ENCODE measurements at places on chromosomes 2 and 18.

GRCh38 chr2:128324897-128325410 lies 6.3 kb upstream of the HS6ST1 start:
- DNase-seq: no peak

DNA sequence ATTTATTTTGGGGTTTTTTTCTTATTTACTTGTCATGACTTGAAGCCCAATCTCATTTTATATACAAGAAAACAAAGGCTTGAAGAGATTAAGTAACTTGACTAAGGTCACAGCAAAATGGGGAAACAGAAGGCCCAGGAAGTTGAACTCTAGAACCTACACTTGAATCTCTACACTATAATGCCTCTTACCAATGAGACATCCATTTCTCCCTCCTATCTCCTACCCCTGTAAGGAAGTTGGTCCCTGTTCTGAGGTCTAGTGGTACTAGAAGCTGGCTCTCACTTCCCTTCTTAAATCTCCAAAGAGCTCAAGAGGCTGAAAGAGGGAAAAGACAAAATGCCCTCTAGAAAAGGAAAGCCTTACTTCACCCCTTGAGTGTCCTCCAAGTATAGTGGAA lies 25.5 kb upstream of the IHH start:
- no peak for DNase-seq

DNA sequence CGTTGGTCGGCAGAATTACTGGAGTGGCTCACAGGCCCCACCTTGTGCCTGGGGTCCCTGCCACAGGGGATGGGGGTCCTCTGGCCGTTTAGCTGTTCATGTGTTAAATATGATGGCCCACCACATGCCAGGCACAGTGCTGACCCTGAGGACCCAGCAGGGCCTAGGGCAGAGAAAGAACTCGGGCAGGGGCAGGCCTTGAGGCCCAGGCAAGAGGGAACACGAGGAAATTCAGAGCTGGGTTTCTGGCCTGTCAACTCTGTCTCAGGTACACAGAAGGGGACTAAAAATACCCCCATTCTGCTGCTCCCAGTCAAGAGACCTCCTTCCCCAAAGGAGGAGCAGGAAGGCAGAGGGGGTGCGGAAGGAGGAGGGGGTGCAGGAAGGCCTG lies 66.2 kb downstream of the DNMT3A start:
- no peak for DNase-seq

DNA sequence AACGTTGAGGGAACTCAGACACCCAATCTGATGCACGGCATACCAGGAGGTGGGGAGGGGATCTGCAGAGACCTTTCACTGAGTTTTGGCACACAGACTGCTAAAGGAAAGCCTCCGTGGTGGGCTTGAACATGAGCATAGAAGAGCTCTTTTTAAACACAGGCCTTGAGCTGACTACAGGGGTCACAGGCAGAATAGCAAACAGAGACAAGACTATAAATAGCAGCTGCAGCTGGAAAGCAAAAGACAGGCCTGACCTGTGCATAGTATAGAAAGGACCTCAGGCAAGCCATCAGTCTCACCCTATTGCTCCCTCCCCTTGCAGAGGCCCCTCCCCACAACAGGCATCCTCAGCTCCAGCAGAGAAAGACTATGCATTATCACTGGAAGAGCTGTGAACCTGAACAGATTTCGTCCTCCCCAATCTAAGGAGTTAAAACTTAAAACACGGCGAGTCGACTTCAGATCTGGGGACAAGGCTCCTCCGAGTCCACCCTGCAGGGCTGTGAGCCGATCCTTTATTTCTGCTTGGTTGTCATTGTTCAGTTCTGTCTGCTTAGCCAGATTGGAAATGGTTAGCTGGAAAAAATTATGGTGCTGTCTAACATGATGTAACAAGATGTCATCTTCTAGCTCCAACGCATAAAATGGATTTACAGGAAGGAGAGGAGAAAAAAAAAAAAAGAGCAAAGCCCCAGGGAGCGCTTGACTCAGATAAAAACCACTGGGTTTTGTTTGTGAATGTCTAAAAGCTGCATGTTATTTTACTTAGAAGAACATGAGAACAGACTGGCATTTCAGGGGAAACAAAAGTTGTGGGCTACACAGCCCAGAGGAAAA lies 25.2 kb upstream of the LCLAT1 start:
- DNase-seq: peak; percentile 27

- no peak for DNase-seq
These were observed 58.7 kb upstream of the RALBP1 start for GRCh38 chr18:9416563-9417072.

DNA sequence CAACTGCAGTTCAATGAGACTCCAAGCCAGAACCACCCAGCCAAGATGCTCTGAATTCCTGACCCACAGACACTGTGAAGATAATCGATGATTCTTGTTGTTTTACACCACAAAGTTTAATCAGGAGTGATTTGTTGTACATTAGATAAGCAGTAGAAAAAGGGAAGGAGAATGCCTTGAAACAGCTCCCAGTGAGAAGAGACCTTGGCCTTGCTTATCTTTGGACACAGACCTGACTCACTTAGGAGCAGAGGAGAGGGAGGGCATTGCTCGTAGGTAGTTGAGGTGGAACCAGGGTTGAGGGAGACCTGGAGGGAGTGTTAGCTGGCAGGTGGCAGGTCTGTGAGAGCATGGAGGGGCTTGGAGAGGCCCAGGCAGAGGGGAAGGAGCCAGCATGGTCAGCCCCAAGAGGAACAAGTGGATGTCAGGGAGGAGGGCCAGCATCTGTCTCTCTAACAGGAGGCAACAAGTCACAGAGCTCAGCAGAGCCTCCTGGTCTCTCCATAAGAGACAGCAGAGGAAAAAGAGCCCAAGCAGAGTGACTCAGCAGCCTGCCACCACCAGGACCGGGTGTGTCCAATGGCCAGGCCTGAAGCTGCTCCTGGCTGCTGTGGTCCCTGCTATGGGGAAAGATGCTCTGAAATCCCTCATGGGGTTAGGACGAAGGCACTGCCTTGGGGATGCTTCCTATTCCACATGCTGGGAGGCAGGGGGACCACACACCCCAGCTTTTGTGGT lies 161.6 kb upstream of the CAPN13 start:
- DNase-seq: no peak

GRCh38 chr2:240151477-240152031 lies 11.1 kb upstream of the OTOS start:
- DNase-seq: no peak

DNA sequence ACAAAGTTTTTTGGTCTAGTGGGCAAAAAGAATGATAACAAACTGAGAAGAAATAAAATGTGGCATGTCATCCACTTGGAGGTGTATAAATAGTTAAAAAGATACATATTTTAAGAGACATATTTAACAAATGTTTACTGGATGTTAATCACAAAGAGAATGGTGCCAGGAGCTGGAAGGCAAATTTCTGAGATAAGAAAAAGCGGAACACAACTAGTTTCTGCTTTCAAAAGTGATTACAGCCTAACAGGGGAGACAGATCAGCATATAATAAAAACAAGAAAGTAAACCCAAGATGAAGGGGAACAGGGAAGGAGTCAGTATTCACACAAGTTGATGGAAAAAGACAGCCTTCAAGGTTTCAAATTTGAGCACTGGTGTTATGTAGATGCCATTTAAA lies 91.3 kb downstream of the OLA1 start:
- DNase-seq: no peak

DNA sequence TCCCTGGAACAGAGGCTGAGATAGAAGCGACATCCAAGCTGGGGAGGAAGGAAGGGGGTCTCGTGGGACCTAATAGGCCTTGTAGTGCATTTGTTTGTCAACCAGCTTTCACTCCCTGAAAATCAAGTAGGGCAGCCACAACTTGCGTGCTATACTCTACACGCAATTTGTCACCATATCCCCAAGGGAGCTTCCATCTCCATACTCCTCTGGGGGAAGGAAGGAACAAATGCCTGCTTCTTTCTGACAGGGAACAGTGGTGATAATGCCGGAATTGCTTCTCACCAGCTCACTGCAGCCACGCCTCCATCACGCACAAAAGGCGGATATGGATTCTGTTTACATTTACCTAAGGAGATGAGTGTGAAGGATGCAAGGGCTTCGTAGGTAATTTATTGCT lies 213.4 kb downstream of the TMEM163 start:
- no peak for DNase-seq

GRCh38 chr2:145075454-145076062 lies 555.6 kb upstream of the ZEB2 start:
- no peak for DNase-seq

DNA sequence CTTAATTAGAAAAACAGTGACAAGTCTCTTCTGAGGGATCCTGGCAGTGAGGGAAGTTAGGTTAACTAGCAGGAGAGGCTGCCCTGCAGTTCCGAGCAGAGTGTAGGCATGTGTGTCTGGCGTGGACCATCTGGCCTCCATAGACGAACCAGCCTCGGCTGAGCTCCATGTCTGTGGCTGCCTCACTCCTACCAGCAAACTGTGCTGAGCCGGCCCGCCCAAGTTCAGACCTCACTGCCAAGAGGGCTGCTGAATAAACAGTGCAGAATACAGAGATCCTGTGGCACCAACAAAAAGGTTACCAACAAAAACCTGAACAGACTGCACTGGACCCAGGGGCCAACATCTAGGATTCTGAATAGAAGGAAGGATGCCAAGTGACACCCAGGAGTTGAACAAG lies 27.3 kb downstream of the INO80C start:
- DNase-seq: no peak

- no peak for DNase-seq
These were observed 30.1 kb upstream of the EPC2 start for GRCh38 chr2:148614322-148615049.

- DNase-seq: no peak
These were observed 65.1 kb downstream of the MBP start for GRCh38 chr18:77067291-77068061.

Data from NCI-H526 (cell line).